ENCODE measurements at places on chromosomes 16 and 17.

- DNase-seq, result no peak
Observed at GRCh38 chr17:33012522-33013033, 20.9 kb downstream of the SPACA3 start.

DNA sequence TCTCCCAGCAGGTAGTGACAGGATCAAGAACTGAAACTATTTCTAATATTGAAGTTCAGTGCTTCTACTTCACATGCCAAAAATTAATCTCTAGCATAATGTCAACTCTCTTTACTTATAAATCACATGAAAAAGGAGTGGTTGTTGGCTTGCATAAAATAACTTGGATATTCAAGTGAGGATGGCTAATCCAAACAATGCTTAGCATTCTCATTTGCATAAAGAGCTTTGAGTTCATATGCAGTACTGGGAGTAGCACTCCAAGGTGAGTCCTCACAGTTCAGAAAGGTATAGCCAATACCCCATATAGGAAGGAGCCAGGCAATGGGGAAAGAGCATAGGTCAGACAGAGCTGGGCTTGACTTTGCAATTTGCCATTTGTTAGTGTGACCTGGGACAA, 149.3 kb downstream of the PCTP start:
- DNase-seq, result no peak

DNA sequence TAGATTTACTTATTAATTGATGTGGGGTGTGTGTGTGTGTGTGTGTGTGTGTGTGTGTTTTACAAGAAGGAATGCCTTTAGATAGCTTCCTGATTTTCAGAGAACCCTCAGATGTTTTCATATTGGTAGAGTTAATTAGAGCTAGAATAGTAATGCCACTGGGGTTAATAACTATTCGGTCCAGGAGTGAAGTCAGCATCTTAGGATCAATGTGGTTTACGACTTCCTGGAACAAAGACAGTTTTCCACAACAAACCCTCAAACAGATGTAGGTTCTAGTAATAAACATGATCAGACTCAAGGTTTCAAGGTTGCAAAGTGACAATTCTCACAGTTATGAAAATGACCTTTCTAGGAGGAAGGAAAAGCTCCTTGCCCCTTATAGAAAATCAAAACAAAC, 12.2 kb upstream of the SLC52A1 start:
- no peak for DNase-seq

DNA sequence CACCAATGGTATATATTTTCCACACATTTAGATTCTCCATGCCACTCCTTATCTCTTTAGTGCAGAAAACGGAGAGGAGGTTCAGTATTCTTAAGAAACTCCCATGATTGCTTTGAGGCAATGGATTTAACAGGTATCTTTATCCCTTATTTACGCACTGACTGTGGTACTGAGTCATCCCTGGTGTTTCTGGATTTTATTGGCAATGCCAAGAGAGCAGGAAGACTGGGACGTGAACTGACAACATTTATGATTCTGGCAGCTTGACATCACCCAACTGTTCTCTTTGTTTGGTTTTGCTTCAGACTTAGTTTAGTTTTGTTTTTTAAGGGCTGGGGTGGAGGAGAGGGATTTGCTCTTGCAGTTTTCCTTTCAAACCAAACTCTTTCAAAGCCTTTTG, 131.4 kb downstream of the WWOX start:
- no peak for DNase-seq

GRCh38 chr16:50478773-50479149, 69.4 kb upstream of the NKD1 start:
- DNase-seq, result no peak

All from neural crest cell (in vitro differentiated cells).